Stimulated activated CD8-positive, alpha-beta memory T cell treated with anti-CD3 and anti-CD28 coated beads, Interleukin-4, amount 100 ng/mL, for 1 hour (primary cell): ENCODE measurements at places on chromosomes 7 and 10.

DNA sequence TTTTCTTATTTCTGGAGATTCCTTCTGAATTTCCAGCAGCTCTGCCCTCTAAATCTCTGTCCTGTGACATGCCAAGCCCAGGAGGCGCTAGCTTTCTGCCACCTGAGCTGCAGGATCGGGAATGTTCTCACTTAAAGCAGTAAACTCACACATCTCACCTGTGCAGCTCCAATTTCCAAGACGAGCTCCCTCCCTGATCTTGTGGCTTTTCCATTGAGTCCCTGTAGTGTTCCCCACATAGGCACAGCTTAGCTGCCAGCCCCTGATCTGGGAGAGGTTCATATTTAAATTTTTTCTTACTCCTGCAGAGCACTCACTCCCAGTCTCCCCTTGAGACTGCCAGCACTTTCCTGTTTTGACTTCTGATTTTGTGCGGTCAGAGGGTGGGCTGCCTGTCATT, 479.3 kb downstream of the GLRX3 start:
- DNase-seq: no peak

DNA sequence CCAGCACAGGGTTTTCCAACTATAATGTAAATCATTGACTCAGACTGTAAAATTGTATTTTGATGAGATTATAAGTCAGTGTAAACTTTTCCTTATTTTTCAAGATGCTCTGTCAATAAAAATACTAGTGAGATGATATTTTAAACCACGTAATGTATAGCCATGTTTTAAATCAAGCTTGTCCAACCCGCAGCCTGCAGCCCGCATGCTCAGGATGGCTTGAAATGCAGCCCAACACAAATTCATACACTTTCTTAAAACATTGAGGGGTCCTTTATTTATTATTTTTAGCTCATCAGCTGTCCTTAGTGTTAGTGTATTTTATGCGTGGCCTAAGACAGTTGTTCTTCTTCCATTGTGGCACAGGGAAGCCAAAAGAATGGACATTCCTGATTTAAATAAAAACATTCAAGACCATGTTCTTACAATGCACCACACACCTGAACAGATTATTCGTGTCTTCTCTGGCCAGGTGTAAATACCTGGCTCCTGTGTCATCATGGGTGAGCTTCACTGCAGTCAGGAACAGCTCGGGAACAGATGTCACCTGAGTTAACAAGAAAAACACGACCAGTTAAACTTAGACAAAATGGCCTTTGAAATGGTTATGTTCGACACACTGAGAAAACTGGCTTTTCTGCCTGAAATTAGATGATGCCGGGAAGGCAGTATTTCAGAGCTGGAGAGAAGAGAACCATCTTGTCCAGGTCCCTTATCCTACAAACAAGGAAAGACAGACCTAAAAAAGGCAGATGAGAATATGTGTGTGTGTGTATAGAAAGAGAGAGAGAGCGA, 5.9 kb downstream of the PITRM1 start:
- no peak for DNase-seq

DNA sequence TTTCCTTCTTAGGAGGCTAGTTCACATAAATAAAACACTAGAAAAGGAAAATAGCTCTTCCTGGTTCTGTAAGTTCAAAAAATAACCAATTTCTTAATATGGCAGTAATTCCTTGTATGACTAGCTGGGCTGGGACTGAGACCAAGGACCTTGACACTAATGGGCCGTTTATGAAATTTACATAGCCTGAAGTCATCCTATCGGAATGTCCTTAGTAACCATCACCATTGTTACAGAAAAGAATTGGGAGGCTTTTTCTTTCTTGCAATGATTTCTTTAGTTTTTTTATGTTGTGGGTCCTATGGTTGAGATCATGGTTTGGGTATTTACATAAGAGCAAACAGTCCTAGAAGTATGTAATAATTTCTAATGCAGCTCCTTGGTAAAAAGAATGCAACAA, 87.1 kb upstream of the HDAC9 start:
- DNase-seq: no peak

- DNase-seq: no peak
Observed at GRCh38 chr10:17877121-17877520, 68.0 kb downstream of the MRC1 start.

DNA sequence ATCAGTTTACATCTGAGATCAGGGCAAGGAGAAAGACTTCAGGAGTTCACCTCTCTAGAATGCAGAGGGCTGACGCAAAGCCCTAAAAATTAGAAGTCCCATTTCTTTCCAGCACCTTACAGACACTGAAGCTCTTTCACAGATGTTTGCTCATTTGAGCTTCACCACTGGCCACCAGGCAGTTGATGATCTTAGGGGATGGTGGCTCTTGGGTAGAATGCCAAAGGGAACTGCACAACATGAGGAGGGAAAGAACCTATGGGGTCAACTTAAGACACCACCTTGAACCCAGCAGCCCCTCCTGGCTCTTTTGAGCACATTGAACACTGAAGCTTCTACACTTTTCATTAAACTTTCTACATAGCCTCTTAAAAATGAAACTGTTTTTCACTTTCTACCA, 390.3 kb upstream of the CELF2 start:
- no peak for DNase-seq

- no peak for DNase-seq
Observed at GRCh38 chr10:127197154-127197432, 702 bp upstream of the INSYN2A start.

- no peak for DNase-seq
Observed at GRCh38 chr10:81576336-81576735, 298.7 kb upstream of the NRG3 start.

GRCh38 chr7:34133983-34134782, 228.8 kb downstream of the BMPER start:
- DNase-seq: no peak

GRCh38 chr10:133366130-133366478, 7.0 kb downstream of the ECHS1 start:
- DNase-seq: no peak

DNA sequence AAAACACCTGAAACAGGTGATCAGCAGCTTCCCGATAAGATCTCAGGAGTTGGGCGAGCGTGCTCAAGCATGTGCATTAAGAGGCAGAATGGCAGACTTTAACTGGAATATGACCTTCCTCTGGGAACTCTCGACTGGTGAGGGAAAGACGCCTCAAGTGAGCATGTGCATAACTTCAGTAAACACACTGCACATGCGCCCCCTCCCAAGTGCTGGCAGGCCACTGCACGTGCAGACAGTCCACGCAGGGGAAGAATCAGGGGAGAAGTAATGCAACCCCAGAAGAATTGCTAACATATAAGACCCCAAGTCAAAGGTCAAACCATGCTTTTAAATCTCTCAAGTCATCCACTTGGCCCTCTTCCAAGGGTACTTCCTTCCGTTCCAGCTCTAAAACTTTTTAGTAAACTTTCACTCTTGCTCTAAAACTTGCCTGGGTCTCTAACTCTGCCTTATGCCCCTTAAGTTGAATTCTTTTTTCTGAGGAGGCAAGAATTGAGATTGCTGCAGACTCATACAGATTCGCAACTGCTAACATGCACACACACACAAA, 541.0 kb downstream of the TNS3 start:
- no peak for DNase-seq

DNA sequence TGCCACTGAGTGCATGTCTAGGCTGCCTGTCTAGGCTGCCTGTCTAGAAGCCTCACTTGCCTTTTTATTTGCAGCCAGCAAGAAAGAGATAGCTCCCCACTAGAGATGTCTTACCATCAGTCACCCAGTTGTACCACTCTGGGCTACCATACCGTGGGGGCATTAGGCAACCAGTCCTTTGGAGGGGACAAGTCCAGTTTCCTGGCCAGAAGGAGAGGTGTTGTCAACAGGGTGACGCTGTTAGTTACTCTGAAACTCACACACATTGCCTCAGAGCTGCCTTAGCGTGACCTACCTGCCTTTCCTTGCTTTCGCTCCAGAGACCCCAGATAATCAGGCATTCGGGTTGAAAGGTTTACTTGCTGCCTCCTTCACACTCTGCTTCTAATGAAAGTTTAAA, 155.4 kb downstream of the CELF2 start:
- DNase-seq: no peak

GRCh38 chr7:148967602-148968001, 60.7 kb downstream of the PDIA4 start:
- DNase-seq: no peak

GRCh38 chr10:15625261-15625660, 94.5 kb downstream of the ITGA8 start:
- DNase-seq: no peak

DNA sequence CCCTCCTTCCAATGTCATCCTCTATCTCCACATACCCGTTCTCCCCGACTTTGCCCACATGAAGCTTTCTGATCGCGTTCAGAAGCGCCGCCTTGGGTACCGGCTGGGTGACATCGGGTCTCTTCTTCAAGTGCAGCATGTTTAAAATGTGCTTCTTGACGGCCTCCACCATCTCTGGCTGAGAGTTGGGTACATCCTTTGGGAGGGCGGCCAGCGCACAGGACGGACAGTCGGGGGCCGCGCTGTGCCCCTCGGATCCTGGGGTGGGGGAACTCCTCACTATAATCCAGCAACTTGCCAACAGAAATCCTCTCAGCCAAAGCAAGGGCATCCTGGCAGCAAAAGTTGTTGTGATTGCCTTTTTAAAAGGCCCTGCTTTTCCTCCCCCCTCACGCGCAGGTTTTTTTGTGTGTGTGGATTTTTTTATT, 2.8 kb downstream of the INHBA start:
- DNase-seq: no peak

DNA sequence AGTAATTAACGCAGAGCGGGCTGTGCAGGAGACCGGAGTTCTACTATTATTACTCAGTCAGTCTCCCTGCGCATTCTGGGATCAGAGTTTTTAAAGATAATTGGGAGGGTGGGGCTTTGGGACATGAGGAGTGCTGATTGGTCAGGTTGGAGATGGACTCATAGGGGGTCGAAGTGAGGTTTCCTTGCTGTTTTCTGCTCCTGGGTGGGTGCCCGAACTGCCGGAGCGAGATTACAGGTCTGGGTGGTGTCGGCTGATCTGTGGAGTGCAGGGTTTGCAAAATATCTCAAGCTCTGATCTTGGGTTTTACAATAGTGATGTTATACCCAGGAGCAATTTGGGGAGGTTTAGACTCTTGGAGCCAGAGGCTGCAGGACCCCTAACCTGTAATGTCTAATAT, 3.9 kb upstream of the LRRC27 start:
- DNase-seq: no peak

- no peak for DNase-seq
Observed at GRCh38 chr10:125154529-125154928, 5.8 kb downstream of the CTBP2 start.

- DNase-seq: no peak
Observed at GRCh38 chr10:86372119-86372783, 5.7 kb upstream of the GRID1 start.

DNA sequence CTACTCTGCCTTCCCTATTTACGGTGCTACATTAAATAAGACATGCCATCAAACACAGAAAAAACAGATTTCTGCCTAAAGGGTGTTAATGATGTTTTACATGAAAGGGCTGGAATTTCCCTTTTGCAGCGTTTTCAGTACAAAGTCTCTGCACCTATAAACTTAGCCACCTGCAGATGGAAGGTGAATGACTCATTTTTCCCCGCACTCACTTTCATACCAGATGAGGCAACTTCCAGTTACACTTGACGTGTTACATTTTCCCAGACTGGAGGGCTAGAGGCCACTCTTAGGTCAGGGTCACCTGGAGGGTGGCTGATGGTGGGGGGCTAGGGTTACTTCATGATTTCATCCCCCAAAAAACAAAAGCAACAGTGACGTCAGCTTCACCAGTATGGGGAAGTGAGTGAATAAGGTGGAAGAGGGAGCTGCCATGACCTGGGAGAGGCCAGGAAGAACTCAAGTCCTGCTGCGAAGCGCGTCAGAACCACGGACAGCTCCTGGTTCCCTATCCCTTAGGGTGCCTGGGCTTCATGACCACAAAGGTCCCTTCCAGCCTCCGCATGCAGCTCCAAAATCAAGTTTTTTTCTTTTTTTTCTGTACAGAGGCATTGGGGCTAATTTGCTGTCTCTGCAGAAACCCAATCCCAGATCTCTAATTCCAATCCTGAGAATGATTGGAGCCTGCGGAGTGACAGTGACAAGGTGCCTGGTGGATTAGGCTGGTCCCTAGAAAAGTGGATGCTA, 94.0 kb downstream of the ADARB2 start:
- no peak for DNase-seq

- no peak for DNase-seq
Observed at GRCh38 chr7:27846388-27846787, 106.4 kb downstream of the TAX1BP1 start.

DNA sequence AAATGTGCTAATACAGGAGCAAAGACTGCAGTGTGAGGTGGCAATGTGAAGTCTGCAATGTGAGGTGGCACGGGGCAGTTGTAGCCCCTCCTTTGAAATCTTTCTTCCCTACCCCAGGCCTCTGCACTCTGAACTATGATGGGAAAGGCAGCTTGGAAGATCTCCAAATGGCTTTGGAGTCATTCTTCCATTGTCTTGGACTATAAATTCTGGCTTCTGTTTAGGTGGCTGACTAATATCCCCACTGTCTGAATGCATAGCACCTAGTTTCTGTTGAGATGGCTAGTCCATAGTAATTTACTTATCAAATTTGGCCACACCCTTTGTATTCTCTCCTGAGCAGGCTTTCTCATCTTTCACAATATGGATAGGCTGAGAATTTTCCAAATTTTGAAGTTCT, 175.0 kb downstream of the CFTR start:
- no peak for DNase-seq

- no peak for DNase-seq
Observed at GRCh38 chr7:157047148-157047547, 36.7 kb upstream of the MNX1 start.

DNA sequence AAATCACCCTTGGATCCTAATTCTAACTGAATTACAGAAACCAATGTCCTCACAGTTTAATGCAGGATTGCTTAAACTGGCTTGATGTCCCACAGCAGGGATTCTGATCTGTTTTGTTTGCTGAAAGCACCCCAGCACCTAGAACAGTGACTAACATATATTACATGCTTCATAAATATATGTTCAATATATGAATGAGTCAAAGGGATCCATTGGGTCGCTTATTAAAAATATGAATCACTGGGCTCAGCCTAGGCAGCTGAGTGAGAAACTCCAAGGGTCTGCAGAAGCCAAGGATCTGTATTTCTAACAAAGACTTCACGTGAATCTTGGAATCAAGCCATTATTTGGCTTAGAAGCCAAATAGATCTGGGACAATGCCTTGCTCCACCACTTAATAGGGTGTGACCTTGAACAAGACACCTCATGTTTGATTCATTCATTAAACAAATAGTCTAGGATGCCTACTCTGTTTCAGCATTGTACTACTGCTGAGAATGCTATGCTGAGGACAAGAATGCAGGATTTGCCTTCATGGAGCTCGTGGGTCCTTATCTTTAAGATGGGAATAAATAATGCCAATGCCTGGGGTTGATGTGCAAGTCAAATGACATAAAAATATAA, 103.4 kb upstream of the DLX6 start:
- DNase-seq: no peak

DNA sequence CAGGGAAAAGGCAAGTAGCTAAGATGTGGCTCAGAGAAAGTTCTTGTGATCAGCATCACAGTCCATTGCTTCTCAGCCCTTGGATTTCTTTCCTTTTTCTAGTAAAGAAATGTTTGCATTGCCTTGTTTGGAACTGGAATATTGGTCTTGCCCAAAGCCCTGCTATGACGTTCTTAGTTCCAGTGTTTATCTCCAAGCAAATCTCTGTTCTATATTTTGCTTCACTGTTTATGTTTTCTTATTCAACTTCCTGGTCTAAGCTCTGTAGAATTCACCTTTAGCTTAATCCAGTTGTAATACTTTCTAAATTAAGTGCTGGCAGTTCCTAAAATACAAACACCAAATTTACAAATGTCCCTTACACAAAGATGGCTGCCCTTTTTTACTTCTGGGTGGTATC, 88.7 kb upstream of the ZNF438 start:
- DNase-seq: no peak
